ENCODE measurements at places on chromosomes 6 and 20.

DNA sequence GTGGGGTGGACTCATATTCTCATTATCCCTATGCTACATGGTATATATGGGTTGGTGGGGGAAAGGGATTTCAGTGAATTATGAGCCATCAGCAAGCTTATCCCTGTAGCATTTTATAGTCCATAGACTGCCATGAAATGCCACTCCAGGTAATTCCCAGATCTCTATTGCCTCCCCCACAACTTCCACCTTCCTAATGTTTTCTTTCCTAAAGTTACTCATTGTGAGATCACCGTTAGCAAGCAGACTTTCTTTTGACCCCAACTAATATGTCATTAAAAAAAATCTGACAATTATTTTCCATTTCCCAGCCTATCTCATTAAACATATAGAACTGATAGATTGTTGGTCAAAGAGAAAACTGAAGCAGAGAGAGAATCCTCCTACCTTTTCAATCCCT is 40.7 kb upstream of the TBX18 start:
- DNase-seq, result no peak

DNA sequence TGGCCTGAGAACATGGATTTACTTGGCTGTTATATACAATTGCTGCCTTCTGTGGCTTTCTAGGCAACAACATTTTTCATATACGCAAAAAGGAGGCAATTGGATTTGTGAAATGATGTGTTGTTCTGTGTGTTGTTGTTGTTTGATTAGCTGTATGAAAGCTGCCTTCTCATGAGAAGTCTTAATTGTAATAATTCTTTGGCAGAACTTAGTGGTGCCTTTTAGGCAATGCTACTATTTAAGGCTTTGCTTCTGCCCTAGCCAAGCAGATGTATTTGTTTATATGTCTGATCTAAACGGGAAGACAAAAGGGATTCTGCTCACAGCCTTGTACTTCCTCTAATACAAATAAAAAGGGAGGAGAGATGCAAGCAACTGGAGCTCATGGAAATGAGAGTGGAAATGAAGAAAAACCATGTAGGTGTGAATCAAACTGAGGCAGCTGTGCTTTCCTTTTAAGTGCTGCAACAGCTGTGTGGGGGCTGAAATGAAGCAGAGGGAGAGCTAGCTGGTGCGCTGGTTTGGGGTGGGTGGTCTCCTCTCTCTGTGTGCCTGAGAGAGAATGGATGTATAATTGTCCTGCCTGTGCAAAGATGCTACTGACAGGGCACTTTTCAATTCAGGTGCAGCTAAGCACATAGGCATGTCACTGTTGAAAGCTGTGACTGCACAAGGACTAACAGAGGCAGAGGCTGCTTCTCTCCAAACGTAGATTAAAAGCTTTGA is 386.9 kb upstream of the MAN1A1 start:
- no peak for DNase-seq

GRCh38 chr6:128826606-128827005 is 56.3 kb upstream of the LAMA2 start:
- DNase-seq, result no peak

- peak; percentile 82 for DNase-seq
These were observed 107.8 kb downstream of the ZFP64 start for GRCh38 chr20:52083627-52084232.

DNA sequence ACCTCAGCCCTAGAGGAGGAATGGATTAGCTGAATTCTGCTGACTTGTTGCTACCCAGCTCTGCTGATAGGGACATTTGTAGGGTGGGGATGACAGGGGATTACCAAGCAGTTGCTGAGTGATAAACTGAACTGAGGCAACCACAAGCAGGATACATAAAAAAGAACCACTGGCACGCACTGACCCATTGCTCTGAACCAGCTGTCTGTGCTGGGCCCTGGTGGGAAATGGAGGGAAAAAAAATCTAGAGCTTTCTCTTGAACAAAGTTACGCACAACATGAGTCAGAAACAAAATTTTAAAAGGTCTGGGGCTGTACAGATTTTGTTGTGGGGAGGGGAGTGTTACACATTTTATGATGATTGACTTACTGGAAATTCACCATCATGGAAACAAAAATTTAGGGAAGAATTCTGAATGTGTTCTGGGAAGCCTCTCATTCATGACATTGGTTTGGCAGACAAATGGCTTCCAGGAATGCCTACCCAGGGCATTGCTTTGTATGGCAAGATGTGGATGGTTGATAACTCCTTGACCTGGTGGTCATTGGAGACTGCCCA is 37.7 kb downstream of the FOXO3 start:
- DNase-seq, result no peak

DNA sequence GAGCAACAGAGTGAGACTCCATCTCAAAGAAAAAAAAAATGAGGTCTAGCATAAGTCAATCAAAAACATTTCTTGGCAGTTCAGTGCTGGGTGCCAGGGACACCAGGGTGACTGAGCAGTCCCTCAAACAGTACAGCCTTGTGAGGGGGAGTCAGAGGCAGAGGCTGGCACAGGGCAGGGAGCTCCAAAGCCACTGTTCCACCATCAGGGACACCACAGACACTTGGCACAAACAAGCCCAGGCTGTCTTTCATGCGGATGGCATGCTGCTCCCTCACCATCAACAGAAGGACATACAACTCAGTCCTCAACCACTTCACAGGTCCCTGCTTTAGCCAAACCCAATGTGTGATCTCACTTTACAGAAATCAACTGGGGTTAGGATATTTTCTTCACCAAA is 36.0 kb upstream of the GRM4 start:
- no peak for DNase-seq

GRCh38 chr6:157050537-157051265 is 272.6 kb downstream of the TMEM242 start:
- no peak for DNase-seq

- DNase-seq, result peak; percentile 71
These were observed 64.3 kb downstream of the FNDC1 start for GRCh38 chr6:159233365-159234101.

- peak; percentile 63 for DNase-seq
These were observed 49.7 kb upstream of the TGM3 start for GRCh38 chr20:2246069-2246491.
